Progenitor cell of endocrine pancreas (in vitro differentiated cells): ENCODE measurements at places on chromosomes 13 and 19. TPM values are rescaled to one million over a fixed set of nuclear protein-coding genes. Genes with fewer than 3 reads are reported as not detected.

The NFIX gene
- total RNA-seq: 0.46 and 0.51 TPM in 2 replicates

- H3K4me1 ChIP-seq: peaks cover 40% of the 10 kb centered on the region
- no peak overlapping the region for H3K4me3 ChIP-seq
- DNase-seq: no peak
- H3K27me3 ChIP-seq: no peaks in the 10 kb centered on the region
- peaks cover 9% of the 10 kb centered on the region for H3K36me3 ChIP-seq
Measured at GRCh38 chr13:97307882-97308624, 85.9 kb downstream of the MBNL2 start.

The SLC25A30 gene
- 5.7 and 6.8 TPM in 2 replicates for total RNA-seq

DNA sequence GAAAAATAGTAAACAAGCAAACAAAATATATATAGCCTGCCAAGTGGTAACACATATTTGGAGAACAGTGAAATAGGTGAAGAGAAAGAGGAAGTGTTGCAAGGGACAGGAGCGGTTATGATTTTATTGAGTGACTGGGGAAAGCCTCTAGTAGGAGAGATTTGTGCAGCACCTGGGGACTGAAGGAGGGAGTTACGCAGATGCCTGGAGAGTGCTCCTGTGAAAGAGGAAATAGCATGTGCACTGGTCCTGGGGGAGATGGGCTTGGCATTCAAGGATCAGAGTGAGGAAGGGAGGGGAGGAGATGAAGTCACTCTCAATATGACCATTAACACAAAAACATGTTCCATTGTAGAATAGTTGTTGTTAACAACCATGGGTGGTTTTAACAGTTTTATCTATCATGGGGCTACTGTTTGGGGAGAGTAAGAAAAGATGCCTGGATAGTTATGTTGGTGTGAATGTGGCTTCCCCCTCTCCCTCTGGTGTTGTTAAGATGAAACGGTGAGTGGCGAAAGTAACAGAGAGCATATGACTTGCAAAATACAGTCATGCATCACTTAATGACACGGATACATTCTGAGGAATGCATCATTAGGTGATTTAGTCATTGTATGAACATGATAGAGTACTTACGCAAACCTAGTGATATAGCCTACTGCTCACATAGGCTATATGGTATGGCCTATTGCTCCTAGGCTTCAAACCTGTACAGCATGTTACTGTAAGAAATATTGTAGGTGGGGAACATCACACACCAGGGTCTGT lies 251.7 kb upstream of the ARGLU1 start:
- H3K4me1 ChIP-seq: peaks cover 1% of the 10 kb centered on the region
- no peak overlapping the region for H3K4me3 ChIP-seq
- H3K36me3 ChIP-seq: no peaks in the 10 kb centered on the region
- H3K27me3 ChIP-seq: no peaks in the 10 kb centered on the region

DNA sequence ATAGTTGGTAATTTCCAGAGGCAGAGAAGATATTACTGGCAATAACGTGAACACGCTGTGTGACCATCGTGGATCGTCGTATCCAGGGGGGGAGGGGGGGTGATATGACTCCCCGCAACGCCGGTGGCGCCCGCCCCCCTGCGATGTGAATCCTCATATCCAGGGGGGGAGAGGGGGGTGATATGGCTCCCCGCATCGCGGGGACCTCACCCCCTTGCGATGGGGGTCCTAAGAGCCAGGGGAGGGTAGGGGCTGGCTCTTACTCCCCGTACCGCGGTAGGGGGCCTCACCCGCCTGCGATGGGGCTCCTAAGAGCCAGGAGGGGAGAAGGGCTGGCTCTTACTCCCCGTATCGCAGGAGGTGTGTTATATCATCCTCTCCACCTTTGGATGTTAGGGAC lies 31.3 kb upstream of the RGCC start:
- peaks cover 1% of the 10 kb centered on the region for H3K4me1 ChIP-seq
- H3K4me3 ChIP-seq: no peak overlapping the region
- no peak for DNase-seq
- H3K36me3 ChIP-seq: peaks cover 1% of the 10 kb centered on the region
